ENCODE measurements at places on chromosomes 6 and 20.

GRCh38 chr20:3250091-3250504, 11.1 kb upstream of the SLC4A11 start:
- no peak for DNase-seq

GRCh38 chr6:162728197-162728596, 423 bp downstream of the PACRG start:
- no peak for DNase-seq

- no peak for DNase-seq
Observed at GRCh38 chr6:112480553-112480952, 133.4 kb downstream of the RFPL4B start.

DNA sequence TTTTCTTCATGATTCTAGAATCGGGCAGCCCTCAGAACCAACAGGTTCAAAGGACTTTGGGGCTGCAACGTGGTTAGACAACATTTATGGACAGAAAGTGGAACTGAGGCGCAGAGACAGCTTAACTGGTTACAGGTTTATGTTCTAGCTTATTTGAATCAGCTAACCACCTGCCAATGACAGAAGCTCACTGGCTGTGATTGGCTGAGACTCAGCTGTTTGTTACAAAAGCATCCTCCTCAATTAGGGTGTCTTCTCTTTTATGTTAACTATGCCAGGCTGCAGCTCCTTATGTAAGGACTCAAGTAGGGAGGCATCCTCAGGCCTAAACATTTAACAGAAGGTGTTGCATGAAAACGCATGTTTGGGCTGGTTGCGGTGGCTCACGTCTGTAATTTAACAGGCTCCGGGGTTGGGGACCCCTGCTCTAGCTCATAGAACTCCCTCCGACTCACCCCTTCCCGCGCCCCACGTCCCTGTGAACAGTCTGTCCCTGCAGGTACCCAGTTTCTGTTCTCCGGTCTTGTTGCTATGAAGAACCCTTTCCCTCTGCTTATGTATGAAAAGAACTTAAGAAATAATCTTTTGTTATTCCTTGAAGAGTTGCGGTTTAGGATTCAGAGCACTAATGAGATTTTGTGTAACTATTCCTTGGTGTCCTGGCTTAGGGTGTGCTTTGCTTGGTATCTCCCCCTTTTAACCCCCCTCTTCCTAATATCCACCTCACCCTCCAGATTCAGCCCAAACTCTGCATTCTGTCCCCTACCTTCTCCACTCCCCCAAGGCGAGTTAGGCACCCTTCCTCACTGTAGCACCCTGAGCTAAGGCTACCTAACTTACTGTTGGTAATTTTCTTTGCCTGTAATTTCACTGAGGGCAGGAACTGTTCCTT, 1.2 kb upstream of the TMEM181 start:
- DNase-seq = no peak

- no peak for DNase-seq
Observed at GRCh38 chr6:106256201-106256968, 69.2 kb downstream of the ATG5 start.

GRCh38 chr6:41269716-41270115, 16.8 kb downstream of the TREM1 start:
- no peak for DNase-seq

DNA sequence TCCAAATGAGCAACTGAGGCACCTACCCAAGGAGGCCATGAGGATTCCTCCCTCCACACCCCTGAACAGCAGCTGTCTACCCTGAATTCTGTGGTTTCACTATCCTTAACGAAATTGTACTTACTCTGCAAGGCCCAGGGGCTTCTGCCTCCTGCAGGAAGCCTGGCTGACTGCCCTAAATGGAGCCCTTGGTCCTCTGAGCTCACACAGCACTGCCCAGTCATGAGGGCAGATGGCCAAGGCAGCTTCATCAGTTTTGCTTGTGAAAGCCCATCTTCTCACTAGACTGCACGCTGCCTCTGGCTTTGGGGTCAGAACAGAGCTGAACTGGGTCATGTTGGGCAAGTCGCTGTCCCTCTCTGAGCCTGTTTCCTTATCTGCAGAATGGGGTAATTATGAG, 26.4 kb upstream of the SIRPA start:
- no peak for DNase-seq

DNA sequence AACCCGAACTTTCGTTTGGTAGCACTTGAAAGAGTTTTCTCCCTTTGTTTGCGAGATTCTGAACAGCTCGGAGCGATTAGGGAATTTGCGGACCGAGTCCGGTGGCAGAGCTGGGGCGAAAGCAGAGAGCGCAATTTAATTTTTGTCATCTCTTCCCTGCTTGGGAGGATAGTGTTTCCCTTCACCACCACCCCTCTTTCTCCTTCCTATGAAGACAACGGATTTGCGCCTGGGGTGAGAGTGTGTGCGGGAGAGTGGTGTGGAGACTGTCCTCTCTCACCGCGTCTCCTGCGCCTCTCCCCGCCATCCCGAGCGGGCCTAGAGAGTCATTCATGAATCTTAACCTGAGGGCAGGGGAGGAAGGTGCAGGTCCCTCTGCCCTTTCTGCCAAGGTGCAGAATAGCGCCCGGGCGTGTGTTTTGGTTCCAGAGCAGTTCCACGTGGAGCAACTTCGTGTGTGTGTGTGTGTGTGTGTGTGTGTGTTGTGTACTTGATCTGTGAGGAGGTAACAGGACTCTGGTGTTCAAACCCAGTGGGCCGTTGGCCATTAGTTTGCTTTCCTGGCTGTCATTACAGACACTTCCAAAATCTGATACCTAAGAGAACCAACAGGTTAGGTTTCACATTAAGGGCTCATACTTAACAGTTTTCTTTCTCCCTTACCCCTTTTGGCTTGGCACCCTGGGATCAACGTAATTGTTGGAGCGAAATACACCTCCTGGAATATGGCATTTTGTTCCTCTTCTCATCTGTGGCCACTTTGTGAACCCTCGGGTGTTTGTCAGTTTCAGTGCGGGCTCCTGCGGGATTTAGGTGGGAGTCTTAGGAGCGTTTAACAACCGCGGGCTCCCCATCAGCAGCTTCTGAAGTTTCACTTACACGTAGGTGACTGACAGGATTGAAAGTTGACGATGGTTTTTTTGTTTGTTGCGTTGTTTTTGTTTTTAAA, 1.8 kb downstream of the EYA4 start:
- DNase-seq = peak; percentile 0

- peak; percentile 16 for DNase-seq
Observed at GRCh38 chr6:68638230-68638900, 3.3 kb downstream of the ADGRB3 start.

- peak; percentile 23 for DNase-seq
Observed at GRCh38 chr6:99119109-99120031, 171.6 kb upstream of the FBXL4 start.

DNA sequence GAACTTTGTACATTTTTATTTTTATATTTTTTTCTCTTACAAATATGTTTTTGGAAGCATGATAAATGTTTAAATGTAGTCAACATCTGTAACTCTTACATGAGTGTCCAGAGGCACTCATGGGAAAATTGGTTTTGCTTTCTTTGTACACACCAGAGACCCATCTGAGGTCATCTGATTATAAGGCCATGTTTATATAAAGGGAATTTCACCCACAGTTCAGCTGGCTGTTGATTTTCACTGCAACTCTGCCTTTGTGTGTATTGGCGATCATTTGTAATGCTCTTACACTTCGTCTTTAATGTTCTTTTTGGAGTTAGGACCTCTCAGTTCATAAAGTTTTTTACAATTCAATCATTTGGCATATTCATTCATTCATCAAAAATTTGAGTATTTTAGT, 28.1 kb downstream of the RIOK1 start:
- no peak for DNase-seq

- no peak for DNase-seq
Observed at GRCh38 chr6:53066874-53067706, 1.9 kb downstream of the FBXO9 start.

DNA sequence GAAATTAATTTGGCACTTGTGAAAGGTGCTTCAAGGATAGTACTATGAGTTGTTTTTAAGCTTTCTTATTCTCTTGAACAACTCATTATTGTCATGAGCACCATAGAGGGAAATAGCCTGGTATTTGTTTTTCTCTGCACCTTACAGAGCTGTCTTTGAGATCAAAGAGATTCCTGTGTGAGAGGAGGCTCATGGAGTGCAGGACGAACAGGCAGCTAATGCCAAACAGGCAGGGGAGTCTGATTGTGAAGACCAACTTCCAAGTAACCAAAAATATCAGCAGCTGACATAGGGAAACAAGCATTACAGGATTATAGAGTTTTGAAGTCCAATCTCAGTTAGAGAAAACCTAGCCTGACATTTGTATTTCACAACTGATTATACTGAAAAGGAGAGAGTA, 110.6 kb upstream of the TENT5A start:
- DNase-seq = no peak

GRCh38 chr6:39428816-39429215, 106.3 kb upstream of the KCNK16 start:
- no peak for DNase-seq

DNA sequence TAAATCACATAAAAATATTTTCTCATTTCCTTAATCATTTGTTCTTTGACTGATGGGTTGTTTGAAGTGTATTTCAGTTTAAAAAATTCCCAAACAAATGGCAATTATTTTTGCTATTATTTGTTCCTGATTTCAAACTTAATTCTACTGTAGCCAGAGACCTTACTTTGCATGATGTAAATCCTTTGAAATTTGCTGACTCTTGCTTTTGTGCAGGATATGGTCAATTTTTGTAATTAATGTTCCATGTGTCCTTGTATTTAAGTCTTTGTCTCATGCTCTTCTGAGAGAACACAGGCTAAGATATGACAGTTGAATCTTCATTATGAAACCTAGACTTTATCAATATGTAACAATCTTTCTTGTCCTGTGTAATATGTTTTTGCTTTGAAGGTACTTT, 295.0 kb upstream of the CHD6 start:
- DNase-seq = no peak

- no peak for DNase-seq
Observed at GRCh38 chr6:134323698-134324097, 5.8 kb upstream of the SGK1 start.

- no peak for DNase-seq
Observed at GRCh38 chr6:131954775-131955107, 3.6 kb upstream of the CCN2 start.

DNA sequence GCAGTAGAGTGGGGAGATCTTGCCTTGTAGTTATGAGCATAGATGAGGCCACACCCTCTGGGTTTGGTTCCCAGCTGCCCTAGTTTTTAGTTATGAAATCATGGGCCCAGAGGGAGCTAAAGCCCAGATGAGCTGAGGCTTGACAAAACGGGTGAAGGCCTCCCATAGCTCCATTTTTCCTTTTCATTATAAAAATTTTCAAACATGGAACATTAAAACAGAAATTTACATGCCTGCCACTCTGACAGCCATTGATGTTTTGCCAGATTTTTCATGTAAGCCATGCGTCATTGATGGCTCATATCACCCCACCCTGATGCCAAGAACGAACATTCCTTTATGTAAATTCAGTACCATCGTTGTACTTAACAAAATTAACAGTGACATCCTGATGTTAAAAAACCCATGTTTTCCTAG, 67.9 kb downstream of the IGF2R start:
- DNase-seq = no peak

DNA sequence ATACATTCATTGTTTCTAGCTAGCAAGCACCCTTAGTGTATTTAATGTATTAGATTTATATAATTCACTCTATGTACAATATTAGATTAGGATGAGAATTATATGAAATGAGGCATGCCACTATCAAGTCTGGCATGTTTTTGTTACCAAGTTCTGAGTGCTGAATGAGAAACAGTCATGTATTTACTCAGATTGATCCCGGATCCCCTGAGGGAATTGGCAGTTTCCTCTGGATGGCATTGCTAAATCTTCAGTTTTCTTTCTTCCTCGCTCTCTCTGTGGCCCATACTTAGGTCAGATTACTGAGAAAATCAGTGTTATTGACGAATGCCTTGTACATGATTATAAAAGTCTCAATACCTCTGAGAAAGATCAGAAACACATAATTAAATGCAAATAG, 66.6 kb downstream of the CDKAL1 start:
- no peak for DNase-seq

DNA sequence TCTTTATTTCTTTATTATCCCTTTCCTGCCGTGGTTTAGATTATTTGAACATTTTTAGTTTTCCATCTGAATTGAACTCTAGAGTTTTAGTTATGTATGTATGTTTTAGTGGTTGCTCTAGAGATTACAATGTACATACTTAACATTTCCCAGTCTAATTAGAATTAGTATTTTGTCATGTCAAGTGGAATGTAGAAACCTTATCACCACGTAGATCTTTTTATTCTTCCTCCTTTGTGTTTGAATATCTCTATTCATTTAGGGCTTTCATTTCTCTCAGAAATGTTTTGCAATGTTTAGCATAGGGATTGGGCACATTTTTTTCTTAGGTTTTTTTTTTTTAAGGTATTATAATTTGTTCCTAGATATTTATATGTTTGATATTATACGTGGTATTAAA, 73.1 kb upstream of the EZR start:
- no peak for DNase-seq

GRCh38 chr6:154861825-154862224, 128.6 kb downstream of the SCAF8 start:
- no peak for DNase-seq

DNA sequence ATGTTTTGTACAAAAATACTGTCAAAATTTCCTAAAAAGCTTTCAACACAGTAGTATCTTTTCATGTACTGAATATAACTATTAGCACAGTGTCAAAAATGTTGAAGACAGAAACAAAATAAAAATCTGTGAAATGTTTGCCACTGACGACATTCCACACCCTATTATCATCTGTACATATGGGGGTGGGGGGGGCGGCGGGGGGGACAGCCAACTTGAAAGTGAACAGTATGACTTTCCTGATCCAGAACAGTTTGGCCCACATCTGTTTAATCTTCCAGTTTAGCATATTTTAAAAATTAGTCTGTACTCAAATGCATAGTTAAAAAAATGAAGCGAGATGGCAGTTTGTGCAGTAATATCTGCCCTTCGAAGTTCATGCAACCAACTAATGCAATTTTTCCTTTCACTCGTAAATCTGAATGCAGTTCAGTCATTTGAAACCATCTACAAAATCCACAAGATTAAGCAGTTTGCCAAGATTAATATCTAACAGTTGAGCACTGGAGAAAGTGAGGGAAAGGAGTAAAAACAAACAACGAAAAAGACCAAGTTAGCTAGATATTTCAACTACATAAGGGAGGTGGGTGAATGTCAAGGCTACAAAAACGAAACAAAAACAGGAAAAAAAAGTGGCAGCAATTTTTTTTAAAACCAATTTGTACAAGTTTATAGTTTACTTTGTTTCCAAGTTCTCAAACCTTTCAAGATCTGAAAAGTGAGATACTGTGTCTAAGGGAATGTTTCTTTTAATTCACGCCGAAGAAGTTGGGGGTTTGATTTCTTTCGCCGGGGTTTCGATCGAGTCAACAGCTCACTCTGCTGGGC, 1.9 kb downstream of the CITED2 start:
- DNase-seq = no peak
